ENCODE measurements at places on chromosomes 3 and 15. TPM values are rescaled to one million over a fixed set of nuclear protein-coding genes. Genes with fewer than 3 reads are reported as not detected.

The CTNNB1 gene
- total RNA-seq: 127 TPM

The GOLGA6L7 gene
- not detected for total RNA-seq

The GOLIM4 gene
- 0.34 TPM for total RNA-seq

The MESP2 gene
- total RNA-seq: not detected

The TTLL13 gene
- 0.34 TPM for total RNA-seq

The ARRDC4 gene
- 0.43 TPM for total RNA-seq

The CCK gene
- total RNA-seq: not detected

The NR1D2 gene
- total RNA-seq: 7.3 TPM

The CDHR4 gene
- total RNA-seq: not detected

The SLC22A13 gene
- total RNA-seq: 0.50 TPM

The KBTBD13 gene
- total RNA-seq: not detected

The LRRN1 gene
- 1.9 TPM for total RNA-seq

The PEX11A gene
- 1.5 TPM for total RNA-seq

The GUCA1C gene
- total RNA-seq: not detected

The PLSCR4 gene
- not detected for total RNA-seq

The ACTRT3 gene
- total RNA-seq: 0.10 TPM

The ZMAT3 gene
- 26.5 TPM for total RNA-seq

The UBXN7 gene
- total RNA-seq: 44.6 TPM

The SLC28A1 gene
- total RNA-seq: not detected

The RSL24D1 gene
- total RNA-seq: 102 TPM

The ADCY5 gene
- total RNA-seq: not detected
